ENCODE measurements at places on chromosomes 13 and 19.

DNA sequence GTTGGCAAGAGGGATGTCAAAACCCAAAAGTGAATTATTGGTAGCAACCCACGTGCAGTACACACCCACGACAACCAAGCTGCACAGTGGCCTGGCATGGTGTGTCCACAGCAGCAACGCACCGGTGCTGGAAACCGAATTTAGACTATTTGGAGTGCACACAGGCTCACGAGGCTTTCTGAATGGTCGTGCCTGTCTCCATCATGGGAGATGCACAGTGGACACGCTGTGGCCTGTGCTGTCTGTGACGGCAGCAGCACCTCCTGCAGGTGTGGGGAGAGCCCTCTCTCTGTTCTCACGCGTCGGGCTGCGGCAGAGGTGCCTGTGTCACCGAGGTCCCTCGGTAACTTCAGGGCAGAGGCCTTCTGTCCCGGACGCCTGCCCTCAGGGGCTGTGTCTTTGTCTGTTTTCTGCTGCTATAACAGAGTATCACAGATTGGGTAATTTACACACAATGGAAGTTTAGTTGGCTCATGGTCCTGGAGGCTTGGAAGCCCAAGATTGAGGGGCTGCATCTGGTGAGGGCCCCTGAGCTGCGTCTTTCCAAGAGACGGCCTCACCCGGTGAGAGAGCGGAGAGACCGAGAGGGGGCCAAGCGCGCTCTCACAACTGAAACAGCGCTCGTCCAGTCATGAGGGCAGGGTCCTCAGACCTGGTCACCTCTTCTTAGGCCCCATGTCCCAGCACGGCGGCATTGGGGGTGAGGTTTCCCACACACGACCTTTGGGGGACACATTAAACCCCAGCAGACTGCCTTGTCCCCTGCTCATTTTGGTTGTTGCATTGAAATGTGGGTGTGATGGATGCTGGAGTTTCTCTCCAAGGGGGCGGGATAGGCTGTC is 9.1 kb upstream of the MCF2L start:
- no peak for DNase-seq

- DNase-seq: no peak
Measured at GRCh38 chr19:30634996-30635975, 263.1 kb downstream of the ZNF536 start.

- no peak for DNase-seq
Measured at GRCh38 chr19:55463583-55464031, 944 bp downstream of the C19orf85 start.

DNA sequence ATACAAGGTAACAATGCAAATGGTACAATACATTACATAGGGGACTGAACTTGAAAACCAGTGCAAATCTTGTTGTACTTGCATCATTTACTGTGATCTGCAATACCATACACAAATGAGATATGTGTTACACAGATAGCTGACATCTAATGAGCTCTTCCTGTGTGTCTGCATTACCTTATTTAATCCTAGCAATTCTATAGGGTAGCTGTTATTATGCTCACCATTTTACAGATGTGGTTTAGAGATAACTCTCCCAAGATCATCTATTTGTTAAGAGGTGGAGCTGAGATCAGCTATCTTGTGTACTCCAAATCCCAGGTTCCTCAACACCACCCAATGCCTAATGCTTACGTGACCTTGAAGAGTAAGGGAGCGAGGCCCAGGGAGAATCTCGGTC is 21.4 kb upstream of the SERP2 start:
- DNase-seq: no peak

DNA sequence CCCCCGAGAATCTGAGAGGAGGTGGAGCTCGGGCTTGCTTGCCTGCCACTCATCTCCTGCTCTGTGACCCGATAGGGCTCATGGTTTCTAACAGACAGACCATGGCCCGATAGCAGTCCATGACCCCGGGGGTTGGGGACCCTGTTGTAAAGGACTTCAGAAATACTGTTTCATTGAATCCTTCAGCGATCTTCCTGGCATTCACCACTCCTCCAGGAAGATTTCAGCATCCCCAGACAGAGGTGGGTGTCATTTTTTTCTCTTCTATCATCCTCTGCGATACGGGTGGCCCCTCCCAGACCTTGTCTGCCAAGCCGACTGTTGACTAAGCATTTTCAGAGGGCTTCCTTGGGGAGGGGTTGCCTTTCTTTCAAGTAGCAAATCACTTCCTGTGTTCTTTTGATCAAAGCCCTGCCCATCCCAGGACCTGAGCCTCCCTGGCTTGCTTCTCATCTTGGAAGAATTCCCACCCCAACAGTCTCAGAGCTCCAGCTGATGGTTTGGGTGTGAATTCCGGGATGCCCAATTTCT is 1.7 kb downstream of the MYO1F start:
- no peak for DNase-seq

GRCh38 chr13:23699271-23699670 is 129.1 kb downstream of the TNFRSF19 start:
- DNase-seq: no peak

DNA sequence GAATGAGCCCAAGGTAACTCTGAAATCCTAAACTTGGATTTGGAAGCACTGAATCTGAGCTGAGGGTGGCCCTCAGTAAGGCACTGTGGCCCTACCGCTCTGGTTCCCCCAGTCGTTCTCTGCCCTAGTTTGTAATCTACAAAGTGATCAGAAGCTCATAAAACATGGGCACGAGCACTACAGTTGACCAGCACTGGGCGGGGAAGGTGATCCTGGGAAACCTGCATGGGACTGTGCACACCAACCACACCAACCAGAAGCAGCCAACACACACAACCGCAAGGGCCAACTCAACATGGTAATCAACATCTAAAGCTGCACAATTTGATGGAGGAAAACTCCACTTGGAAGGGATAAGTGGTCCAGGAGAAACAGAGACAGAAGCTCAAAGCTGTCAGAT is 22.9 kb downstream of the SLC7A1 start:
- no peak for DNase-seq

DNA sequence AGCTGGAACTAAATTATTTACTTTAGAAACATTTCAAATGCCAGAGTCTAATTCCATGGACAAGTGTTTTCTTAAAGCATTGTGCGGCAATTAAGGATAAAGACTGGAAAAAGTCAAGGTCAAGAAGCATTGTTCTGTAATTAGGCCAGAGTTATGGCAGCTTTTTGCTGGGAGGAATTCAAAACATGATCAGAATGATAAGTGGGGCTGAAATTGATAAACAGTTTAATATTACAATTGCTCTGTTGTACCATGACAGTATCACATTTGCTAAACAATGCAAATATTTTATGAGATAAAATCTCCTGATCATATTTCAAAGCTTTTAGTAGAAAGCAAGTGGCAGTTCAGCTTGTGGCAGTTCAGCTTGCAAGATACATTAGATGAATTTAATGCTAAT is 513.7 kb downstream of the GPC6 start:
- no peak for DNase-seq

- no peak for DNase-seq
Measured at GRCh38 chr13:33381906-33382305, 96.4 kb upstream of the STARD13 start.

All from stimulated activated CD8-positive, alpha-beta memory T cell treated with anti-CD3 and anti-CD28 coated beads, Interleukin-4, amount 100 ng/mL, for 4 hours (primary cell).